ENCODE measurements at places on chromosomes 7 and 10. TPM values are rescaled to one million over a fixed set of nuclear protein-coding genes. Genes with fewer than 3 reads are reported as not detected.

- DNase-seq: no peak
Observed at GRCh38 chr7:27248911-27249723, 6.5 kb downstream of the EVX1 start.

DNA sequence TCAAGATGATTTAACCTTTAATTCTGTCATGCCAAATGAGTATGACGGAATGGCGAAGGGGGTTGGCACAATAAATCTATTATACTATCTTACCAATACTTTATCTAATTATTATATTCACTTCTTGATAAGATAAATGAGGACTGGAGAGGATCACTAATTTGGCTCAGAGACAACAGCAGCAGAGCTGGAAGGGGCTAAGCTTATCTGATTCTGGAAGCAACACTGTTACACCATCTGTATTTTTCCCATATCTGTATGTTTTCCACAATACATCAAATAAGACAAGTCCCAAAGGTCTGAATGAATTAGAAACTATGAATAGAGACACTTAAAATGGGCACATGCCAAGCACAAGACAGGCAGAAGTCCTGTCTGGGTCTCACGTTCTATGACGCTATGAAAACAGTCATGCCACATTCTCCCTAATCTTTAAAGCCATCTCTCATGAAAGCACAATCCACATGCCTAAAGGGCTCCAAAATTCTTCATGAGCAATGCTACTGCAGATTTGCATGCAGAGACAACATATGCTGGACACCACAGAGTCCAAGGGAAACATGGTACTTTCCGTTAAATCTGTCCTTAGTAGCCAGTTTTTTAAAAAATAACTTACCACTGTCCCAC is 88.3 kb downstream of the SLC25A13 start:
- peak; percentile 95 for DNase-seq

GRCh38 chr10:4763960-4764428 is 62.0 kb upstream of the AKR1E2 start:
- peak; percentile 52 for DNase-seq

- DNase-seq: peak; percentile 32
Observed at GRCh38 chr7:55546814-55547213, 25.5 kb downstream of the VOPP1 start.

GRCh38 chr7:107803009-107803610 is at the start of gene SLC26A3:
SLC26A3 (minus strand) TSS chr7:107803223; CDS start chr7:107794509, 8,714 bp downstream.
- no peak for DNase-seq

DRGX gene
- not detected for total RNA-seq

KDM7A gene
- 9.0 TPM for total RNA-seq

PLAC9 gene
- not detected for total RNA-seq
